ENCODE measurements at places on chromosomes 11 and 22.
A peak's percentile ranks its signal among the peaks of the same experiment; 100 is the strongest.

GRCh38 chr22:43092085-43092484, 2.9 kb upstream of the TTLL1 start:
- no peak for DNase-seq

DNA sequence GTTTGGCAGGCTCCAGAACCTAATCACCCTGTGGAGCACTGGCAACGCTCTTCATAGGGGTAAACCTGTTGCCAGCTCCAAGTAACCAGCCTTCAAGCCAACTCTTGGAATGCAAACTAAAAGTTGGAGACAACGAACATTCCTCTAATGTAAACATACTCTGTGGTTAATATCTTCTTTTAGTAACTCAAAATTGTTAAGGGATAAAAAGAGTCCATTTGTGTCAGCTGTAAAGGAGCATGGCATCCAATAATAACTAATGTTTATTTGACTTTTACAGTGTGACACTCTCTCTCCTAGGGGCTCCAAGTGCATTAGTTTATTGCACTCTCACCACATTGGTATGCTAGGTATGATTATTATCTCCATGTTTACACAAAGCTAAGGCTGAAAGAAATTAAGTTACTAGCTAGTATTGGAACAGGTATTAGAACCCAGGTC, 31.0 kb upstream of the AMOTL1 start:
- DNase-seq, result no peak

DNA sequence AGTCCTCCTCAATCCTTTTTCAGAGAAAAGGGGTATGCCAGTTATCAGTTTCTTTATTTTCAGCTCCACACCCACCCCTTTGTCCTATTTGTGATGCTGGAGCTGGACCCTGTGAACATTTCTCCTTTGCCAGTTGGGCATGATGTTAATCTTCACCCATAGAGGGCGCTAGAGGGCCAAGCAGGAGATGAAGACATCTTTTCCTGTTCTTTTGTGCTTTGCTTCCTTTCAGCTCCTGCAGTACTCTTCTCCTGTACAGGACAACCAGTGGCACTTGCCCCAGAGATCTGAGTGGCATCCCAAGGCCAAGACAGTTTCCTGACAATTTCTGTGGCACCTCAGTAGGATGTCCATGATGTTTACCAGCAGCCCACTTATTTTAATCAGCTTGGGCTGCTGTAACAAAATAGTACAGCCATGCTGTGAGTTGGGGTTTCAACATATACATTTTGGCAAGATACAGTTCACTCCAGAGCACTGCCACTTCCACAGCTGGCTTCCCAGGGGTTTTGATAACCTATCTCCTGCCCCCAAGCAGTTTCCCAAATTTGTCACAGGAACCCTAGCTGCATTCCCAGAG, 4.6 kb downstream of the SAA2 start:
- peak; percentile 56 for DNase-seq

DNA sequence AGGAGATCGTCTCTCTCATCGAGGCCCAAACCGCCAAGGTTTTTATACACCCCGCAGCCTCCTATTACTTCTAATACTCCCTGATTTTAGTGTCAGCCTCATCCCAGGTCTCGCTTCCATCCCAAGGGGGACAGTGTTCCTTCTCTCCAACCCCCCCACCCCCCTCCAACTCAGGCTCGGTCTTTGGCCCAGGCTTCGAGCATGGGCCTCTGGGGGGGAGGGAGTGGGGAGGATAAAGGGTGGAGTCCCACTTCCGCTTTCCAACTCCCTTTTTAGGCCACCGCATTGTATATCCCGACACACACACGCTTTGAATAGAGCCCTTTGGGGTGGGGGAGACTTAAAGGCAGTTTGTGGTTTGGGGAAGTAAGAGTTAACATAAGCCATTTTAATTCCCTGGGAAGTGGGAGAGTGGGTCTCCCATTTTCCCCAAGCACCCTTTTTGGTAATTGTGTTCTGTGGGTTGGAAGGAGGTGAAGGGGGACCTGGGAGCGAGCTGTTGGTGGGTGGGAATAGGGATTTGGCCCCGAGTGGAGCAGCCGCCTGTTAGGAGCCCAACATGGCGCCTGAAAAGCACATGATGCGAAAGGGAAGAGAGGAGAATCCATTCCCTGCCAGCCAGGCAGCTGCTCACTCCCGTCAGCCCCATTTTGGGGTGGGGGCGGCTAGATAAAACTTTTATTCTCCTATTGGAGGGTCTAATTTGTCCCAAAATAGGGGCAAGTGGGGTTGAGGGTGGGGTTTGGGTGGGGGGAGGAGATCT, 844 bp downstream of the PCF11 start:
- DNase-seq, result peak; percentile 81

DNA sequence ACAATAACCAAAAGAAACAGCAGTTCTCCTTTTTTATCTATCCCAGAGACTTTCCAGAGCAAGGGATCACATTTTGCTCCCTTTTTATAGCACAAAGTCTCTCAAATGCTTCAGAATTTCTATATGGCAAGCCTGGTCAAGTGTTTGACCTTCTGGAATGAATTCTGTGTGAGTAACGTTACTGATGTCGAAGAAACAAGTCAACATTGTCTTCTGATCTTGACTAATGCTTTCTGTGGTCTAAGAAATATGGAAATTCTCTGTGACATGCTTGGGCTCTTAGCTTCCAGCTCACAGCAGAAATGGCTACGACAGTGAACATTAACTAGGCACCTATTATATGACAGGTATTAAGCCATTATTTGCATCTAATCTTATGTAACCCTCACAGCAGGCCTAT, 411.7 kb downstream of the CADM1 start:
- no peak for DNase-seq

DNA sequence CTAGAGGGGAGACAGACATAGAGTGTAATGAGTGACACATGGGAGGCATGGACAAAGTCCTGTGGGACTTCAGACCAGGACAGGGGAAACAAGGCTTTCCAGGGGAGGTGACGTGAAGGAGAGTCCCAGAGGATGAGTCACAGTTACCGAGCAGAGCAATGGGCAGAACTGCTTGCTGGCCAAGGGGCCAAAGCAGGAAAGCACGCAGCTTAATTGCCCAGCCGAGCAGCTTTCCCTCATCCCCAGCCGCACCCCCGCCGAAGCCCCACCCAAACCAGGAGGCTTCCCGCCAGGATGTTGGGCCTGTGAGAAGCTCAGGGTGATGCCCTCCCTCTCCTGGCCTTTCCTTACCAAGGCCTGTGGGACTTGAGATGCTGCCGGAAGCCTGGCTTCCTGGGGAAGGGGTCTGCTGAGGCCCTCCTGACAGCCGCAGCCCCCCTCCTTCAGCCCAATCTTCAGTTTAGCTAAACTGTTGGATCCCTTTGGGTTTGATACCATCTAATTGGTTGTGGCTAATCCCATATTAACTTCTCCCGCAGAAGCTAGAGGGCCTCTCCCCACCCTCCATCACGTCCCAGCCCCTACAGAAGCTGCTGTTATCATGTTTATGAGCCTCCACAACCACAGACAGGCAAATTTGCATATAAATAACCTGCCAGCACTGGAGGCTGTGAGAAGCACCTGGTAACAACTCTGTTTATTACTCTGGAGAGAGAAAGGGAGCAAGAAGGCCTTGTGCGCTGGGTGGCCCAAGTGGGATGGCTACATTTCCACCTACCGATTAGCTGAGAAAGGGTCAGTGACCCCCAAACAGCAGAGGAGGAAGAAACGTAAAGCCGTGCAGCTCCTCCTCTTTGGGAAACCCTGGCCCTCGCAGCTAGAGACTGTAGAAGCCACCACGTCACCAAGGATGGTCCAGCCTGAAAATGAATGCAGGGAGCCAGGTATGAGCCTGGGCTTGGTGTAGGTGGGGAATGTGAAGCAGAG, 80.0 kb downstream of the TRIM29 start:
- DNase-seq, result no peak

- DNase-seq, result no peak
Observed at GRCh38 chr11:24556693-24557092, 59.8 kb downstream of the LUZP2 start.

DNA sequence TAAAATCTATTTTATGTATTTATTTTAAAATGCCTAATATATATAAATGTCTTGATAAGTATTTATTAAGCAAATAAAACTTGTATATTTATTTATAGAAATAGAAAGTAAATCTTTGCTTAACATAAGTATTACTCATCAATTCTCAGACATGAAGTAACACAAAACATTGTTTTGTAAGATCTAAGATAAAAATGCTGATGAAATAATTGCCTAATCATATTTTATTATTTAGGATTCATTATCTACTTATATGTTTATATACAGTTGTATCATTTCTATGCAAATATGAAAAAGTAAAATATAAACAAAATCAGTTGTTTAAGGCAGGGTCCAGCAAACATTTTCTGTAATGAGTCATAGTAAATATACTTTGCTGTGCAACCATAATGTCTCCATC, 507.8 kb upstream of the CNTN5 start:
- DNase-seq, result no peak

GRCh38 chr22:27757928-27758525, 43.5 kb downstream of the MN1 start:
- no peak for DNase-seq

GRCh38 chr22:36439481-36440271, 41.8 kb downstream of the TXN2 start:
- no peak for DNase-seq

GRCh38 chr11:65307298-65308229, 7.1 kb upstream of the CDC42EP2 start:
- no peak for DNase-seq

DNA sequence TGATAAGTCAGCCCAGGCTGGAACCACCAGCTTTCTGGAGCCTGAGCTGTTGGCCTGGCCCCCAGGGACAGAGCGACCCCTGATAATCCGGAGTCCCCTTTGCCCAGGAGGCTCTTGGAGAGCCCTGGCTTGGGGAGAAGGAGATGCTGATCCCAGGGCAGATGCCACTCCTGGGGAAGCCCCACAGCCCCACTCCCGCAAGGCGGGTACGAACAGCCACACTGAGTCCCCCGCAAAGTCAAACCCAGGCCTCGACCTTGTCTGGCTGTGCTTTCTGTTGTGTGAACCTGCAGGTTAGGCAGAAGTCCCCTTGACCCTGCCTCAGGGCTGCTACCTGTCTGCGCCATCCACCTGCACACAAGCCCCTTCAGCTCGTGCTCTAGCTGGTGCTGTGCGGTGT, 108.0 kb downstream of the KCNQ1OT1 start:
- DNase-seq, result no peak

DNA sequence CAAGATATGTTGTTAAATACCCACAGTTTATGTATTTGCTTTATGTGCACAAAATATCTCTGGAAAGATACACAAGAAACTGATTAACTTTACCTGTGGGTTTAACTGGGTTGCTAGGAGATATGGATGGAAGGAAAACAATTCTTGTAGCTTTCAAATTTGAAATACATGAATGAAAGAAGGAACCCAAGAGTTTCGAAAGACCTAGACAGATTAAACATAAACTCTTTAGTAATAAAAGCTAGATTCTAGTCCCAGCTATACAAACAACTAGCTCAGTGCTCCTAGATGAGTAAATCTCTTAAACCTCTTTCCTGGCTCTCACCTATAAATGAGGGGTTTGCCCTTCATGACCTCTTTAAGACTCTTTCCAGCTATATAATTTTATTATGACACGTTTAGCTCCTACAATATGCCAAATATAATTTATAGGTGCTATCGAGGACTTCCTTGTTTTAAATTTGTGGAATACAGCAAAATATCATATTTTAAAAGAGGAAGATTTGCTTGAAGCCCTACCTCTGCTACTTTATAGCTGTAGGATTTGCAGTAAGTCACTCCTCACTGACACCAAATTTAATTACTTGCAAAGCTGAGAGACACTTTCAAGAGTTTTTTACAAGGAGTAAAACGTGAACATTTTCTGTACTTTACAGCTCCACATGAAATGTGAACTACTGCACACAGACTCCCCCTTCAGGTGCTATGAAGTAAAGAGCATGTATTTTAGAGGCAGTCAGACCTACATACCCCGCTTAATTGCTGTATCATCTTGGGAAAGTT, 50.7 kb downstream of the RRAS2 start:
- DNase-seq, result no peak

DNA sequence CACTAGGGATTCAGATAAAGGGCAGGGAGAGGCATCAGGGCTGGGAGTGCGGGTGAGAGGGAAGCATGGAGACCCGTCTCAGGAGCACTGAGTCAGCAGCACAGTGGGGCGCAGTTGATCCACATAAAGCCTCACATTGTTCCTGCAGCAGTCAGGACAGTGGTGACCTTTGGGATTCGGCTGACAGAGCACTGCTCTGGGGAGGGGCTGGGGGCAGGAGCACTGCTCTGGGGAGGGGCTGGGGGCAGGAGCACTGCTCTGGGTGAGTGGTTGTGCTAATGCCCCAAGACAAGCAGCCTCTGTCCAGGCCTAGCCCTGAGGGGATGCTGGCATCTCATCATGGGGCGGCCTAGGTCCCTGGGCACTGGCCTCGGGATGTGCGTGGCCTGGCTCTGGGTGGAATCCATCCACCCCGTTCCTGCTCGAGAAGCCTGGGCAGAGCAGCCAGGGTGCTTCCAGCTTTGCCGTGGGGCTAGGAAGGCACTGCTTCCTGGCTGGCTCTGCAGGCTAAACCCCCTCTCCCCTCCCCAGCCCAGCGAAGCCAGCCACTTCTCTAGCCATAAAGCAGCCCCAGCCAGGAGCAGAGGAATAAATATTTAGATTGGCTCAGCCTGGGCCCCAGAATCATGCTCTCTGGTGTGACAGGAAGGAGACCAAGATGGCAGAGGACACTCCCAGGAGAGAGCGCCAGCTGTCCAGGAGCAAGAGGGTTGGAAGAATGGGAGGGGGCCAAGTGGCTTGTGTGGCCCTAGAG, 7.3 kb downstream of the OAF start:
- DNase-seq, result no peak

- no peak for DNase-seq
Observed at GRCh38 chr11:44624761-44625221, 59.3 kb downstream of the CD82 start.

DNA sequence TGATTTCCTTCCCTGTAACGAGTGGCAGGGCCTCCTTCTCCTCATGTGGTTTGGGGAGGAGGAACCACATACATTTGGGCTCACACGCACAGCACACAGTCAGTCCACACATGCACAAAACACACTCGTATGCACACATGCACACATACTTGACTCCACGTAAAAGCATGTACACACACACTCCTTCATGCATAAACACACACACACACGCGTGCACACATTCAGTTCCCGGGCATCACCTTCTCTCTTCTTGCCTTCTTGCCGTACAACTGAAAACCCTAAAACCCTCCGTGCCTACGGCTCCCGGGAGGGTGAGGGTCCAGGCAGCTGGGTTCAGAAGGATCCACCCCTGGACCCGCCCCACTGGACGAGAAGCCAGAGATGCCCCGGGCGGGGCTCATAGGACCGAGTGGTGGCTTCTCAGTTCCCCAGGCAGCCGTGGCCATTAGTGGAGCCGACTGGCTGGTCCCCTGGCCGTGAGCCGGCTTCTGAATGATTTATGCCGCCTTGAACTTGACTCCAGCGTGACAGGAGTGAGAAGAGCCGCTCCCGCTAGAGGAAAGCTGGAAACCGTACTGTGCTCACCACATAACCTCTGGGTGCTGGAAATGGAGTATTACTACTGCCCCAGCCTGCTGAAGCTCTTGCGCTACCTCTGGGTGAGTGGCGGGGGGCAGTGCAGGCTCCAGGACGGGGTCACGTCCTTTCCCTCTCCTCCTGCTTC, 117.4 kb downstream of the KIAA1671 start:
- no peak for DNase-seq

DNA sequence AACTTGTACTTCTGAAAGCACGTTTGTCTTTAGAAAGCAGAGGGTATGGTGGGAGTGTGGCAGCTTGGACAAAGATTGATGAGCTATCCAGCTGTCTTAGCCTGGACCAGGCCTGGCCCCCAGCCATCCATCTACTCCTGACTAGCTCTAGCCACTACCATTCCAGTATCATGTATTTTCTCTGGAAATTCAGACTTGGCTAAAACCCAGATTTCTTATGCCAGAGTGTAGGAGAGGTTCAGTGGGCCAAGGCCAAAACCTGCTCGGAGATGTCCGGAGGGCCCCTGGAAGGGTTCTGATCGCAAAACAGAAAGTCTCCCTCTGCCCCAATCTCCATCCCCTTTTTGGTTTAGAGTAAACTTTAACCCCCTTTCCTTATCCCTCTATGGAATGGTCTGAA, 24.8 kb upstream of the MTCH2 start:
- no peak for DNase-seq
